Stimulated activated CD8-positive, alpha-beta memory T cell treated with anti-CD3 and anti-CD28 coated beads, Interleukin-7, amount 100 ng/mL, for 48 hours (primary cell): ENCODE measurements at places on chromosomes 7 and 10.
A peak's percentile ranks its signal among the peaks of the same experiment; 100 is the strongest.

GRCh38 chr7:111980725-111981124 lies 225.5 kb downstream of the DOCK4 start:
- DNase-seq: no peak

DNA sequence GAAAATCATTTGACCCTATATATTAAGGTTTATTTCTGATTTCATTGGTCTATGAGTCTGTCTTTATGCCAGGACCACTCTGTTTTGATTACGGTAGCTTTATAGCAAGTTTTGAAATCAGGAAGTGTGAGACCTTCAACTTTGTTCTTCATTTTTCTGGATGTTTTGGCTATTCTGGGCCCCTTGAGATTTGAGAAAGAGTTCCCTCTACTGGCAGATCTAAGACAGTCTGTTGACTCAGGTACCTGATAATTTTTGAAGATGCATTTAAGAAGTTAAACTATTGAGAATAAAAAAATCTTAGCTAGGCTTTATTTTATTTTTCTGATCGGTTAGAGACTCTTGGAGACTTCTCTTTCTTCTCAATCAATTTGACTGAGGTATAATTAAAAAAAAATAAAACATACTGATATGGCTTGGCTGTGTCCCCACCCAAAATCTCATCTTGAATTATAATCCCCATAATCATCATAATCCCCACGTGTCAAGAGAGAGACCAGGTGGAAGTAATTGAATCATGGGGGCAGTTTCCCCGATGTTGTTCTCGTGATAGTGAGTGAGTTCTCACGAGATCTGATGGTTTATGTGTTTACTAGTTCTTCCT lies 209.2 kb downstream of the SNX10 start:
- no peak for DNase-seq

GRCh38 chr7:92002720-92003119 lies 62.1 kb downstream of the AKAP9 start:
- DNase-seq: no peak

- DNase-seq: no peak
These were observed 20.9 kb downstream of the TEX36 start for GRCh38 chr10:125661941-125662515.

DNA sequence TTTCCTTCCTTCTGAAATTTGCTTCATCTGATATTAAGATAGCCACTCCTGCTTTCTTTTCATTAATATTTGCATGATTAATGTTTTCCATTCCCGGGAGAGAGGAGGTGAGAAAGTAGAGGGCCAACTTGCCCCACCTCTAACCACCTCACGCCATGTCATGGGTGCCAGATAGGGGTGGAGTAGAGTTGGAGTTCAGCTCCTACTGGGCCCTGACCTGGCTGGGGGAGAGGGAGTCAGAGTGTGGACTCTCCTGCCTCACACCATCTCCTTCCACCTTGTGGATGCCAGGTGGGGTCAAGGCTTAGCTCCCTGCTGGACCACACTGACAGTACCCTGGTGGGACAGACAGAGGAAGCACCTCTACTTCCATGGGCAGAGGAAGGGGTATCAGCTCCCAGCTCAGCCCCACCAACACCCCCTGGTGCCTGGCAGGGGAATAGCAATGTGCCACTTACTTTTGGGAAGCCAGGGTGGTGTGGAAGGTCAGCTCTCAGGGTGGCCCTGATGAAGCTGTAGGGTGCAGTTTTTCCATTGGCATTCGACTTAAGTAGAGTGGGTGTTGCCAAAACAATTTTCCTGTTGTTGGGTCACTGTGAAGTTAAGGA lies 28.0 kb downstream of the CHST12 start:
- DNase-seq: no peak

DNA sequence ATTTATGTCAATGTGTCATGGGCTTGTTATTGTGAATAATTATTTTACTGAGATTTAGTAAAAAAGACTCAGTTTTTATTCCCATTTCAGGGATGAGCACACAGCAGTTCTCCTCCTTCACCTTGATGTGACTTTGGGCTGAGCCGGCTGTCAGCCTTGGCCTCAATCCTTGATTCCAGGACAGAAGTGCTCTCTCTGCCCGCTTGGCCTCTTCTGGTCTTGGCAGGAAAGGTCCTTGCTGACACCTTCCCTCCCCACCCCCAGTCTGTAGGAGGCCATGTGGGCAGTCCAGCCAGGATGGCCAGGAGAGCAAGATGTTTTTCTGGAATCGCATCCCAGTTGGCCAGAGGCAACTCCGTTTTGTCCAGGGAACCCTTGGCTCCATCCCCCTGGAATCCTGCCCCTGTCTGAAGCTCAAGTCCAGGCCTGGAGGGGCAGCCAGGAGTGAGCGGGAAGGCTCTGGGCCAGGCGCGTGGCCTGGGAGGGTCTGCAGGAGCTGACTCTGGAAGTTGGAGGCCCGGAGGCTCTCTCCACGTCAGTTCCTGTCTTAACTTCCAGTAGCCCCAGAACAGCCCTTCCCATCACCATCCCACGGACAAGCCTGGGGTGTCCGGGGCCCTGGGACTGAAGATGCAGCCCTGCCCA lies 100.9 kb downstream of the PDGFA start:
- DNase-seq: no peak

DNA sequence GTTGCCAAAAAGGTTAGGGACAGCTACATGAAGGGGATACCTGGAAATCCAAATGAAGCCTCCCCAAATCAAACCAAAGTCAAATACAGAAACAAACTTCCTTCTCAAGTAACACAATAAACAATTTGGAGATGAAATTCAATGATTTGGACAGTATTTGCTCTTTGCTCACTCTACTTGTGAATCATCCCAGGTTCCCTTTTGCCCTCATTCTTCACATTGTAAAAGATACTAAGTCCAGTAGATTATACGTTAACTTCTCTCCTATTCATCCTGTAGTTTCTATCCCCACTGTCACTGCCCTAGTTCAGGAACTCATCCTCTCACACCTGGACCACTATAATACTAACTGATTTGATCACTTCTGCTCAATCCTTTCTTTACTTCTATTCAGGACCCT lies 28.3 kb downstream of the FZD1 start:
- DNase-seq: no peak

- no peak for DNase-seq
These were observed 1.5 kb upstream of the GRM8 start for GRCh38 chr7:127254163-127254684.

DNA sequence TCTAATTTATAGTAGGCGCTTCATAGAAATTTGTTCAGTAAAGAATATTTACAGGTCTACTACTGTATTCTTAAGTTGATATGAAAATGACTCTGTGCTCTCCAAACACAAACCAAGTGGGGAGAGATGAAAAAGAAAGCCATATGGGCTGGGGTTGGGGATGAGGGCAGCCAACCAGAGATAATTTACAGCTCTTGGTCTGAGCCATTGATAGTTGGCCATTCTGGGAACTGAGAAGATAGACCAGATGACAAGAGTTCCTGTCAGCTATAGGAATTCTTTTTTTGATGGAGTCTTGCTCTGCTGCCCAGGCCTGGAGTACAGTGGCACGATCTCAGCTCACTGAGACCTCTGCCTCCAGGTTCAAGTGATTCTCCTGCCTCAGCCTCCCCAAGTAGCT lies 57.4 kb downstream of the LAMB4 start:
- no peak for DNase-seq

GRCh38 chr10:60733517-60733822 lies 44.8 kb upstream of the CDK1 start:
- DNase-seq: no peak

DNA sequence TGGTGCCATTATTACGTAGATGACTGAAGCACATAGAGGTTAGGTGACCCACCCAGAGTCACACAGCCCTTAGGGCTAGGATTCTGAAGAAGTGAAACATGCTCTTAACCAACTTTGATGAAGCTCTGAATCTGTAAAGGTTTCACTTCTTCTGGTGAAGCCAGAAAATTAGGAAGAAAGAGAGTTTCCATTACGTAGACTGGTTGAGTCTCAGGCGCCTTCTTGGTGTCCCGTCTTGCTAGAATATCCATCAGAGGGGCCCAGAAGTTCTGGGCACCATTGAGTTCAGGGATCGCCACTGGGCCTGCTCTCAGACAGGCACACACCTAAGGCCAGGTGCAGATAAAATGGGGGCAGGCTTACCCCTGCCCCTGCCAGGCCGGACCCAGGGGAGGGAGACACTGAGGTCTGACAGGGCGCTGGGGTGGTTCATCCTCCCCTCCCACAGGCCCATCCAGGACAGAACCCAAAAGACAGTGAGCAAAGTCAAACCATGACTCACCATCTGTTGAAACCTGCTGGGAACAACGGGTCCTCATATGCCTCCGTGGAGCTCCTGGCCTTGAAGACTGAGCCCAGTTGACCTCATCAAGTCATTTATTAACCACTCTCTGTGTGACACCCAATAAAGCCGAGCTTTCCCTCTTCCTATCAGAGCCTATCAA lies 33.2 kb downstream of the DRGX start:
- no peak for DNase-seq

DNA sequence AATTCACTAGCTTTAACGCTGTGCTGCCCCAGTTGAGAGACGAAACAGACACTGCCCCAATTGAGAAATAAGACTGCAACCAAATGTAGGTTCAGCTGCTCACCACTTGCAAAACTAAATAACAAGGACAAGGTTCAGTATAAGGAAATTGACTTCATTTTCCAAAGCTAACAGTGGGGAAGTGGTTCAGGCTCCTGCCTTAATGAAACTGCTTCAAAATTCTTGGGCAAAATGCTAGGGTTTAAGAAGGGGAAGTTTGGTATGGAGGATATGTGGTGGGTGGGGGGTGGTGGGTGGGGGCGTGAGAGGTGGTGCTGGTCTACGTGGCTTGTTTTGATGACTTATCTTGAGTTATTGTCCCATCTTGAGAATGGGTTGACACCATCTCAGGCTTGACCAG lies 21.8 kb downstream of the MRPL32 start:
- no peak for DNase-seq

GRCh38 chr10:77896058-77896457 lies 30.5 kb downstream of the DLG5 start:
- no peak for DNase-seq

- no peak for DNase-seq
These were observed 6.6 kb downstream of the LMOD2 start for GRCh38 chr7:123662293-123662692.

- no peak for DNase-seq
These were observed 864 bp downstream of the PSTK start for GRCh38 chr10:122981066-122981464.

DNA sequence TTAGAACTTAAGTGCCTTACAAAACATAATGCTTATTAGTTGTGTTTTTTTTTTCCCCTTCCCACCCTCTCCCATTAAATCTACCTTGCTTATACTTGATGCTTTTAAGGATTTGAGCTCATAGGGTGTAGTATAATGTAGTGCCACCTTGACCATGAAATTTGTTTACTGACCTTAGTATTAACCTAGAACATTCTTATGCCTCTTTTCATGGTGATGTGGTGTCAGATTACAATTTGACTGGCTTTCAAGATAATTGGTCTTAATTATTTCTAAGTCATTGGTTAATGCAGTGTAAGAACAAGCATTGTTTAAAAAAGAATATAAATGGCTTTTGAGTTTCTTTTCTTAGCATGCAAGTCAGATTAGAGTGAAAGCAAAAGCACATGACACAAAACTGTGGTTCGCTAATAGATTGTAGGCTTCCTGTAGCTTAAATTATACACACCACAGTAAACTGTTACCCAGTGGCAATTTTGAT lies 61.8 kb downstream of the ADD3 start:
- no peak for DNase-seq

- DNase-seq: no peak
These were observed 104.6 kb upstream of the CACNA2D1 start for GRCh38 chr7:82548141-82548688.

GRCh38 chr10:70758757-70759514 lies 26.2 kb downstream of the TBATA start:
- DNase-seq: peak; percentile 9

DNA sequence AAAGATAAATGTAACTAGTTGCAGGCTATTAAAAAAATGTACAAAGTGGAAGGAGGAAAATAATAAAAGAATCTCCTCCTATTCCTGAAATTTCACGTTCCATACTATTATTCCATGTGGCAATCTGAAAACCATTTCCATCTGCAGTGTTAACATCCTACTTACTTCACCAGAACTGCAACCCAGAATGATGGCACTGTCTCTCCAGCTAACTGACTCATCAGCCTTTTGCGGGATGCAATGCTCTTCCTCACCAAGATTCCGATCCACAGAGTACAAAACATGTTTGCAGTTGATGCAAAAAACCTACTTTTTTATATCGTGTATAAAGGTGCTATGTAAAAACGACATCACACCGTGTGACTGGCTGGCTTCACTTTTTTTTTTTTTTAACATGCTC lies 50.8 kb downstream of the ESYT2 start:
- DNase-seq: no peak

DNA sequence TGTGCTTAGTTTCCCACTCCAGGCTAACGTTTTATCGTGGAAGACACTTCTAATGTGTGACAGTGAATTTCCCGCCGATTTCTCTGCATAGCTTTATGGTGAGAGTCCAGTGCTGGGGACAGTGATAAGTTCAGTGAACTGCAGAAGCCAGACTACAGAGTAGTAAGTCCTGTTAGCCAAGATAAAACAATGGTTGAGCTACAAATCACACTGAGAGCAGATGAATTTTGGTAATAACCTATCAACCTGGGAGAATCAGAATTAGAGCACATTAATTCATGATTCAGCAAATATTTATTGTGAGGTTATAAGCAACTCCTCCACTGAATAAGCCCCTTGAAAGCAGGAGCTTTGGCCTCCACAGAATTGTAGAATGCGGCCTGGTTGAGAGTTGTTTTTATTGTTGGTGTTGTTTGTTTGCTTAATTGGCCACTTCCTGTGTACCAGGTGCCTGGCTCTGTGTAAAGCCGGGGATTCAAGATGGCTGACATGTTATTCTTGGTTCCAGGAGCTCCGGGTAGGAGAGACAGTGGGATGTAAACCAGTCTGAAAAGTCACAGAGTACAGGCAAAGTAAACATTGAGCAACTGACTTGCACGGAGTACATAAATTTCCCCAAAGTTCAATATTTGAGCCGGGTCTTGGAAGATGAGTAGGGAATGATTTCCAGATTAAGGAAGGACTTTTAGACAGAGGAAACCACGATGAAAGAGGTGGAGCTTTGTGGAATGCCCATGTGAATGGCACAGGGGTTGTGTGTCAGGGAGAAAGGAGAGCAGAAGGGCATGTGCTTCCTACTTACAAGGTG lies 112.7 kb downstream of the SNX10 start:
- no peak for DNase-seq

GRCh38 chr7:134992626-134993179 lies 6.4 kb downstream of the AGBL3 start:
- no peak for DNase-seq

- no peak for DNase-seq
These were observed 30.1 kb downstream of the SEMA3D start for GRCh38 chr7:85156661-85157208.

GRCh38 chr10:188546-188945 lies 53.3 kb downstream of the ZMYND11 start:
- no peak for DNase-seq

- DNase-seq: no peak
These were observed 109.9 kb downstream of the CUBN start for GRCh38 chr10:17019696-17020095.

DNA sequence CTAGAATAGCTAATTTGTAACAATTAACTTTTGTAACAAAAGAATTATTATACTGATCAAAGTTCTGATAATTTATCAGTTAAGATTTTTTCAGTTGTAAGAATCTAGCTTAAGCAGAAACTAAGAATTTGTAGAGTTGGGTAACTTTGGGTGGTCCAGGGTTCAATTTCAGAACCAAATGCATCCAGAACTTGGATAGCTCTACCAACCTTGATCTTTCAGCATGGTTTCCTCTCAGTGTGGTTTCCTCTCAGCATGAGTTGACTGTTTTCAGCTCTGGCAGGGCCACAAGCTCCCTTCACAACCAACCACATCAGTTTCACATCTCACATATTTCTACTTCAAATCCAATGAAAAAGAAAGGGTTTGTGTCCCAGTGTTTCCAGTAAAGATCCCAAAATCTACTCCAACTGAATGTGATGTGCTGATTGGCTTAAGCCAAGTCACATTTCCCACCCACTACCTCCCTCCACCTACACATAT lies 3.3 kb upstream of the FAS start:
- DNase-seq: no peak
